Mesothelial cell of epicardium (in vitro differentiated cells): ENCODE measurements at places on chromosomes 12 and 14. TPM values are rescaled to one million over a fixed set of nuclear protein-coding genes. Genes with fewer than 3 reads are reported as not detected.

DNA sequence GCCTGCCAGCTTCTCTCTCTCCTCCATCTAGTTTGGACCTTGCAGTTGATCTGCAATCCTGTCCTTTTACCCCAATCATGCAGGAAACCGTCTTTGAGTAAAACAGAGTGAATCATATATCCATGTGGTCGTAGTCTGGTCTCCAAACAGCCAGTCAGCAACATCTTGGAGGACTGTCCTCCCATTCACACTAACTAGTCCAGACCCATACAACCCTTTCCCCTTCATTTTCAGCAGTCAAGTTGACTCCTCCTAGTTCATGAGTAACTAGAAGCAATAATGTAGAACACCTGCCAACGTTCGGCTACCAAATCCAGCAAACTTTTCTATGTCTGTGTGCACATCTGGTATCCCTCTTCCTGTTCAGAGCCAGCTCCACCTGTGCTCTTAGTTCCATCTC, 10.8 kb upstream of the BIN2 start:
- DNase-seq = no peak

GRCh38 chr14:74645244-74645643, 33.2 kb upstream of the LTBP2 start:
- no peak for DNase-seq

DNA sequence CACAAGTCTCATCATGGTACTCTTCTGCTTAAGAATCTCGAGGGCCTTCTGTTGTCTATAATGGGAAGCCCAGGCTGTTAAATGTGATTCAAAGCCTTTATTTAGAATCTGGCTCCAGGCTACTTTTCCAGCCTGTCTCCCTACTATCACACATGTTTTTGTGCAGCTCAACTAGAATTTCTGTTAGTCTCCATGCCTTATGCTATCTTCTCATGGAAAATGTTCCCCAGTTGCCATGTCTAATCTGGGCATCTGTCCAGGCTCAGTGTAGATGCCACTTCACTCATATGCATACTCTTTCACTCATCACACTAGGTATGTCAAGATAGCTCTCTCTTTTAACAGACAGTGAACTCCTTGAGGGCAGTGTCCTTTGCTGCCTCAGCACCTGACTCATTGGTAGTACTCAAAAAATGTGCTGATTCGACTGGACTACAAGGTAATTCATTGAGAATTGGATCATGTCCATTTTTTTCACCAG, 145.3 kb downstream of the TTLL5 start:
- no peak for DNase-seq

DNA sequence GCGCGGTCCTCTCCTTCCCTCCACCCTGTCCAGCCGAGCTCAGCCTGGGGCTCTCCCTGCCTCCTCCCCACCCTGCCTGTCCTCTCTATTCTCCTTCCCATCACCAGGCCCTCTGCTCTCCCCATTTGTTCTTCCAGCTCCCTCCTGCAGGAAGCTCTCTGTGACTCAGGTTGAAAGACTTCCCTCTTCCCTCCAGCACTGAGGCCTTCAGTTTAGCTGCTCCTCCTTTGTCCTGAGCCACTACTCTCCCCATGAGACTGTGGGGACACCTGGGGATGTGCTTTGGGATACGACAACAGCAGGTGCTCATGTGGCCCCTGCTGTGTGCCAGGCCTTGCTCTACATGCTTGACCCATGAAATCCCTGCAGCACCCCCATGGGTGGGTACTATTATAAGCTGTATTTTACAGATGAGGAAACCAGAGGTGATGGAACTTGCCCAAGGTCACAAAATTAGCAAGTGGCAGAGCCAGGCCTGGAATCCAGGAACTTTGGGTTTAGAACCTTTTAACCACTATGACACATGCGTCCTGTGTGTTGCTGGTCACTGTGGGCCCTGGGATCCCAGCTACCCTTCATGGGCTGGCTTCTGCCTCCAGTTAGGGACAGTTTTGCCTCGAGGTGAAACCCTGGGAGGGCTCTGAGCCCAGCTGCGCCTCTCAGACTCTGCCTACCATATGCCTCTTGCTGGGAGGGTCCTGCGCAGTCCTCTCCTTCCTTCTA, 5.5 kb downstream of the KRT80 start:
- no peak for DNase-seq

DNA sequence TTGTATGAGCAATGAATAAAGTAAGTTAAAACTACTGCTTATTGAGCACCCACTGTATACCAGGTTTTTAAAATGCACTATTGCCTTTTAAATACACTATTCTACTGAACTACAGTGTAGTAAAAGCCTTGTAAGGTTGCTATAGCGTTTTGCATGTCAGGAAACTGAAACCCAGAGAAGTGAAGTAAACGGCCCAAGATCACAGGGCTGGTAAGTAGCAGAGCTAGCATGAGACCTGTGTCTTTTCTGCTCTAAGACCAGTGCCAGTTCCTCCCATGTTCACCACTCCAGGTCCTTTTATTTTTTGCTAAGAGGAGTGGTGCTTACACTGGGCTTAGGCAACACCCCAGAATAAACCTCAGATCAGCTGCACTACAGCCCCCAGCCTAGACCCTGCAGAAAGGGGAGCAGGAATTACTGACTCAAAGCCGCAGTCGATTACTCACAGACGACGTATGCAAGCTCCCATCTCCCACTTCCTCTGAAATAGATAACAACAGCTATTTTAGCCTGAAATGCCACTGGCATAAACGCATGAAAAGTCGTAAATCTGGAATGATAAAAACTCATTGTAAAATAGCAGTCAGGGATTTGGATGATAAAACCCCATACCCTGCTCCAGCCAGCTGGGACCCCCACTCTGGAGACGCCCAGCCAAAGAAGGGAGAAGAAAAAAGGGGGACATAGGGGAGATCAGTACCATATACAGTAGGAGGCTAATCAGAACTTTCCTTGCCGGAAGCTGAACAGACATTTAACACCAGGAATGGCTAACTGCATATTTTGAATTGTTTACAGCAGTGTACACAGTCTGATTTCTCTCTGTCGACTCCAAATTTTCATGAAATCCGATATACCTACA, 108.3 kb downstream of the NUAK1 start:
- DNase-seq = peak; percentile 42

DNA sequence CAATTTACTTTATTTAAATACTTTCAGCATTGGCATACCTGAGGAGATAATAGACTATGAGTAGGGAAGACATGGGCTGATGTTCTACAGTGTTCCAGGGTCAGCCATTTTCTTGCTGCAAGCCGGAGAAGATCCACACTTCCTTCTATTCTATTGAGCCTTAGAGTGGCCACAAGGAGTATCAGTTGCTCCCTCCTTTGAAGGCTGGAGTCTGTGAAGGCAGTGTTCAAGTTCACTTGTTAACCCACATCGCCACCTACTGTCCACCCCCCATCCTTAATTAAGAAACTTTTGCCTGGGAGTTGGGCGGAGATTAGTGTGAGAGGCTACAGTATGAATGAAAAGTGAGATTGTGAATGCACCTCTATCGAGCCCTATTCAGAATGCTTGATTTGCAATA, 666.6 kb downstream of the NRXN3 start:
- DNase-seq = no peak

DNA sequence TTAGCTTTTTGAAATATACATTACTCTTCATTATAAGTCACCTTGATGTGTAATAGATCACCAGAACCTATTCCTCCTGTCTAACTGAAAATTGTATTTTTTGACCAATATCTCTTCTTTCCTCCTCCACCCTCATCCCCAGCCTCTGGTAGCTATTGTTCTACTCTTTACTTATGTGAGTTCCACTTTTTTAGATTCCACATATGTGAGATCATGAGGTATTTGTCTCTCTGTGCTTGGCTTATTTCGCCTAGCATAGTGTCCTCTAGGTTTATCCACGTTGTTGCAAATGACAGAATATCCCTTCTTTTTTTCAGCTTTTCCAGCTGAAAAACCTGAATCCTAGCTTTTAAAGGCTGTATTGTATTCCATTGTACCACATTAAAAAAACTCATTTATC, 82.1 kb downstream of the MIPOL1 start:
- no peak for DNase-seq

DNA sequence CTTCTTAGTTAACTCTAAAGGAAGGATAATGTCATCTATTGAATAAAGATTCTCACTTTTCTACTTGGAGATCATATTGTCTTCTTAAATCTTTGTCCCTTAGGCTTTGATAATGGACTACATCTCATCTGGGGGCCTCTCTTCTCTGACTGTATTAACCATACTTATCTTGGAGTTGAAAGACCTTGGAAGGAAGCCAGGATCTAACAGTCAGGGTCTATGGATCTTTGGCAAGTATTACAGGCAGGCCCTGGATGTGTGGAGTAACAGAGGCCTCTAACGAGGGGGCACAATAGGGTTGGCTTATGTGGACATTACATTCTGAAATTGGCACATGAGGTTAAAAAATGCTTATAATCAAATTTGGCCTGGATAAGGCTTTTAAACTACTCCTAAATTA, 513.8 kb downstream of the NRXN3 start:
- DNase-seq = no peak

- DNase-seq = no peak
Observed at GRCh38 chr12:124842800-124843510, 20.7 kb downstream of the SCARB1 start.

DNA sequence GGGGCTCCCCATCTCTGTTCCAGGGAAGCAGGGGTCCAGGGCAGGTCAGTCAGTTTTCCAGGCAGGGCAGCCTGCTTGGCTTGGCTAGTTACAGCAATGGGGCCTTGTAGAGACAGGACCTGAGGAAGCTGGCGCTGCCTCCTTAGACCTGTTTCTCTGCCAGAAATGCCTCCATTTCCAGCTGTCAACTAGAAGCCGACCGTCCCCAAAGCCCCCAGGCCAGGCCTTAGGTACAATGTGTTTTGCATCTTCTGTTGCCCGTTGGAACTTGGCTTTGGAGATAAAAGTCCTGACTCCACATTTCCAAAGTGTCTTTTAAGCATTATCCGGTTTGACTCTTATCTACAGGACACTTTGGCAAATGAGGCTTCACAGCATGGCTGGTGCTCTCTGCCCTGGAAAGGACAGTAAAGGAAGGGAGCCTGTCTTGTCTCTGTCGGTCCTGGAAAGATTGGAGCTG, 42.6 kb downstream of the KRT80 start:
- no peak for DNase-seq

DNA sequence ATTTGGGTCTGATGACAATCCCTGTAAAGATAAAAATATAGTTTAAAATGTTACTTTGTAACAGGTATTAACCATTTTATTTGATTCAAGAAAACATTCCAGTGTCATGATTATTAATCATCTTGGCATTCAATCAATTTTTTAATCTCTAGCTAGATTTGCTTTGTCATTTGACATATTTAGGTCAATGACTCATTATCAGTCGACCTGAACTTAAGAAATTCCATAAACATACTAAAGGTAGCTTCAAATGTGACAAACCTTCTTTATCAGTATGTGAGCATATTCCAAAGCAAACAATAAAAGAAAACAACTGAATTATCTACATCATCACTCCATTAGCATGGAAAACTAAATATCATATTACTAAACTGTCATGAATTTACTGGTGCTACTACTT, 50.8 kb upstream of the CDKL1 start:
- DNase-seq = no peak

DNA sequence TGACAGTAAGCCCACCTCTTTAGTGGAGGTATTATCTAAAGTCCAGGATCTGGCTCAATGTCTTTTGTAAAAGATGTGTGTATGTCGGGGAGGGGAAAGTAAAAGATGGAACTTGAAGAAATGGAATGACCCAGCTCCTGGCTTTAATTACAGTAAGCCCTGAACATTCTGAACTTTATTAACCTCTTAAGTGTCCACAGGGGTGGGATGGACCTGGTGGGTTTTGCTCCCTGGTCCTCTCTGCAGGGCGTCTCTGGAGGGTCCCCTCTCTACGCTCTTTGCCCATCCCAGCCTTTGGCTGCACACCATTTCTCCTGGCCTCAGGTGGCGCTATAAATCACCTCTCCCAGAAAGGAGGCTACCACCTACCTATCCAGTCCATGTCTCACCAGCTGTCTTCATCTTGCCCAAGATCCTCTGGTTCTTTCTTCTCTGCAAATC, 3.7 kb upstream of the CISTR start:
- no peak for DNase-seq

DNA sequence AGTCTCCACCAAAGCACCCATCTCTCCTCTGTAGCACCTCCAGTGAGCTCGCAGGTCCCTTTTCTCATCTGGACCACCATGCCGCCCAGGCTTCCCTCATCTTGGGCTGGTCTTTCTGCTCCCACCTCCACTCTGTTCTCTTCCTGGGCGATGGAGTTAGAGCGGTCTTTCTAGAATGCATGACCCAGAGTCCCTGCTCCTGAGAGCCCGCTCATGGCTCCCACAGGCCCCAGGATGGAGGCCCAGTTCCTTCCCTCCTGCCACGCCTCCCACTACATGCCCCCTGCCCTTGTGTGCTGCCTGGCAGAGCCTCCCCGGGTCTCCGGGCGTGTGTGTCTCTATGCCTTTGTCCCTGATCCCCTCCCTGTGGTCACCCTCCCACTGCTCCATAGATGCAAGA, 100.7 kb upstream of the RTL1 start:
- DNase-seq = peak; percentile 33

GRCh38 chr12:75921622-75922289, 109.8 kb downstream of the PHLDA1 start:
- no peak for DNase-seq

GRCh38 chr14:61520576-61520975, 174.7 kb upstream of the HIF1A start:
- no peak for DNase-seq

GRCh38 chr14:77989441-77989991, 180.7 kb upstream of the NRXN3 start:
- DNase-seq = no peak

- DNase-seq = no peak
Observed at GRCh38 chr12:7557227-7557626, 53.6 kb upstream of the CD163 start.

DNA sequence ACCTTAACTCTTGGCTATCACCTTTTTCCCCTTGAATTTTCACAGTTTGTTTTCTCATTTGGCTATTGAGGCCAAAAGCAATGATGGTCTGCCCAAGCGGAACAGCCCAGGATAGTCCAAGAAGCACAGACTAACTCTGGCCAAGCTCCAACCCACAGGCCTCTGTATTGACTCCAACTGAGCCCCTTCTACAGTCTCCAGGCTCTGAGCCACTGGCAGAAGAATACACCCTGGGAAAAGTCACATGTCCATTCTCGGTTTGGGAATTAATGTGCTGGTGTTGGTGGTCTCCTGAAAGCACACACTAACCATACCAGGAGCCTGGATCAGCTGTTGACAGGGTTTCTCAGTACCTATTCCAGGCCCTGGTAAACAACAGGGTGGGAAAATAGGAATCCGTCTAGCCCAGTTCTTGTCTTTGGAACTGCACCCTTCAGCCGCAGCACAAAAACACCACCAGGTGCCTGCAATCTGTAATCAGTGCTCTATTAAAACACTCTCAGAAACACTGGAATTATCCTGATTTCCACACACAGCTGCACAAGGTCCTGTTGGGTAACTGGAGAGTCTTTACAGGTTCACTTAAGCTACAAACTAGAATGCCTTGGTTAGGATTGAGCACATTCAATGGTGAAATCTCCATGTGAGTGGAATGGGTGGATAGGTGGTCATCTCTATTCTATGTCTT, 63.6 kb downstream of the STXBP6 start:
- no peak for DNase-seq

Gene IFNG
- not detected in 3 replicates for total RNA-seq

Gene TRPV4
- total RNA-seq = 3.7 to 4.3 TPM (median 4.1 TPM) in 3 replicates

Gene NAV3
- 17.2 to 28.7 TPM (median 20.2 TPM) in 3 replicates for total RNA-seq

Gene GPRC5D
- total RNA-seq = not detected in 3 replicates

Gene FAM90A1
- 0.09 to 0.20 TPM in 2 of 3 replicates, not detected in the other for total RNA-seq

Gene PRDM4
- total RNA-seq = 33.5 to 35.9 TPM (median 35.1 TPM) in 3 replicates

Gene MEG3
- 0.18 TPM in 1 of 3 replicates, not detected in the others for total RNA-seq

Gene CIROP
- total RNA-seq = not detected in 3 replicates
